ENCODE measurements at places on chromosomes 3 and 15.

- DNase-seq, result no peak
Observed at GRCh38 chr3:168654700-168655099, 559.0 kb upstream of the GOLIM4 start.

DNA sequence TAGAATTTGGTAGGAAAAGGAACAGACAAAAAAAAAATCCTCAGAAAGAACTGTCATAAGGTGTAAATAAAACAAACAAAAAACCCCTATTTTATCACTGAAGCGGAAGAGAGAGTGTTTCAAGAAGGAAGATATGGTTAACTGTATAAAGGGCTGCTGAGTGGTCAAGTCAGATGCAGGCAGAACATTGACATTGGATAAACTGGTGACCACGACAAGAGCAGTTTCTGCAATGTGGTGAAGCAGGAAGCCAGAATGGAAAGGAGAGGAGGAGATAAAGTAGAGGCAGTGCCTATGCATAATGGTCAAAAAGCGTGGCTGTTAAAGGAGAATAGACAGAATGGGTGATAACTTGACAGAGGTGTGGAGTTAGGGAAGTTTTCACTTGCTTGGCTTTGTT lies 75.3 kb downstream of the CYP19A1 start:
- no peak for DNase-seq

- DNase-seq, result no peak
Observed at GRCh38 chr15:89824607-89824867, 9.9 kb upstream of the ANPEP start.

DNA sequence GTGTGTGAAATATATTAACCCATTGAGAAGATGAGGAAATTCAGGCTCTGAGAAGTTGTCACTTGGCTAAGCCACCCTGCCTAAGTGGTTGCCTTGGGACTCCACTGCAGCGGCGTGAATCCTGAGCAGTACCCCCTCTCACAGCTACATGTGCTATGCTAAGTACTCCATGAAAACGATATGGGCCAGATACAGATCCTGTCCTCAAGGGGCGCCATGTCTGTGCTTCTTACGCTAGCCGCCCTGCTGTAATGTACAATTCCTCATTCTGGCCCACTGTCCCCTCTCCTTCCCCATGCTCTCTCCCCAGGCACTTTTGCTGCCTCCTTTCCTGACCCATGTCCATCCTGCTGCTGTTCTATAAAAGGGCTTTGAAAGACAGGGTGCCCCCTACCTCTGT lies 140.3 kb downstream of the FEZF2 start:
- DNase-seq, result no peak

- DNase-seq, result no peak
Observed at GRCh38 chr15:78389738-78390137, 48.3 kb upstream of the IREB2 start.

DNA sequence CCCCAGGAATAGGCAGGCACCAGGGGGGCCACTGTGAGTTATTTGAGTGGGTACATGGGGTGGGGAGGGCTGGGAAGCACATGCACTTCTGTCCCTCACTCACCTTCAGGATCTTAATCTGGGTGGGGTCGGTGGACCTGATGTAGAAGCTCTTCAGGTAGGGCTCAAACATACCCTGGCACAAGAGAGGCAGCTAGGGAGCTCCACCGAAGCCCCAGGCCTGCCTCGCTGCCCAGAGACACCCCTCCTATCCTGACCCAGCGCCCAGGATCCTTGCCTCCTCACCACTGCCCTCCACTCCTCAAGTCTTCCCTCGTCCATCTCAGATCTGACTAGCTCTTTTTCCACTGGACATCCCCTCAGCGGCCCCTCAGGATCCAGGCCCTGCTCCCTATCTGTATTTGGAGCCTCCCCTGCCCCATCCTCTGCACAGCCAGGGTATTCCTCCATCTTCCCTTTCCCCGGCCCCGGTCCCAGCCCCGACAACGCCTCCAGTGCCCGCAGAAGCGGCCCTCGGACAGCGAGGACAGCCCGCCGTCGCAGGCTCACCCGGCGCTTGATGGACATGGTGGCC lies 30.0 kb downstream of the AP3B2 start:
- DNase-seq, result no peak

DNA sequence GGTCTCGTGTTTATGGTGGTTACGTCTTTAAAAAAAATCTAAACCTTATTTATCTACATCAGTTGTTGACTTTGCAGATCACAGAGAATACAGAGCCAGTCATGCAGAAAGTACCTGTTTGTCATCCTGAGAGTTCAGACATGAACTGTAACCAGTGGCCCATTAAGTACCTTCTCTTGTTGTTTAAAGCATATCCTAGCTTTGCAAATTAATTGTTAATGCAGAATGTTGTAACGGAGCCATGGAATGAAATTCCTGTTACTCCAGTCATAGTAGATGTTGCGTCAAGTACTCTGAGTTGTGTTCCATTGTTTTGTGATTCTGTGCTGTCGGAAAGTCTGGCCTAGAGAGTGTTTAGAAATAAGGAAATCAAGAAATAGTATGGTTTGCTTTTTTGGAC lies 205.2 kb downstream of the RBMS3 start:
- no peak for DNase-seq

DNA sequence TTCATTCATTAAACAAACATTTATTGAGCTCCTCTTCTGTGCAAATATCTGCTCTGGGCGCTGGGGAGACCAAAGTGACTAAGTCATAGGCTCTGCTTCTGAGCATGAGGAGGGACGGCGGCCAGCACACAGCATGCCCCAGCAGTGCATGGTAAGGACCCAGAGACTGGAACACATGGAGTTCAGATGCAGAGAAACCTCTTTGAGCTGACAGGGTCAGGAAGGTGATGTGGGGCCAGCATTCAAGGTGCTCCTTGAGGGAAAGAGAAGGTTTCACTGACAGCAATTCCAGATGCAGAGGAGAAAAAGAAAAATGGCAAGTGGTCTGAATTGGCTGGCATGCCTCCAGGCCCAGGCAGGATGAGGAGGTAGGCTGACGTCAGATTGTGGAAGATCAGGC lies 234.5 kb downstream of the UACA start:
- no peak for DNase-seq

DNA sequence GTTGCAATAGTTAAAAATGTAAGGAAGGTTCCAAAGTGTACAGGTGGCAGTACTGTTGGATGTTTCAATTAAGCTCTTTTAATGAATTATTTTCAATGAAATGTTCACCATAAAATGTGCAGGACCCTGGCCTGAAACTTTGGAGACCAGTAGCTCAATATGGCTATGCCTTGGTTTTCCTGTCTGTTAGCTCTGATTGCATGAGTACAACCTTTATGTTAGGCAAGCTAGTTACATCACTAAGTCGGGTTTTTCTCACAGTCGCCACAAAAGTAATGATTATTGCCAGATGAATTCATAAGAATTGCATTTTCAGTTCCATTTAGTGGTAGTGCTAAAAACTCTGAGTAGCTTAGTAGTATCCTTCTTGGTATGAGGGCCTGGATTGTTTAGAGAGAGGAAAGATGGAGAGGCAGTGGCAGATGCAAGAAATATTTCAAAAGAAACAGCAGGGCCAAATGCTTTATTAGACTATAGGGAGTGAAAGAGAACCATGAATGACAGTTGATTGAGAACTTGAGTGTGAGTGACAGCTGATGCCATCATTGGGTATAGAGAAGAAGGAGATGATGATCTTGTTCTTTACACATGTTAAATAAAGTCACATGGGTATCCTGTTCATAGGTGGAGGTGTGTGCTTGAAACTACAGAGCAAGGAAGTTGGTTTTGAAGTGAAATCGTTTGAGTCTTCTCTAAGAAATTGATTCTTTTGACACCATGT lies 109.5 kb downstream of the AKAP13 start:
- DNase-seq, result no peak

GRCh38 chr3:131973731-131974130 lies 61.1 kb downstream of the CPNE4 start:
- DNase-seq, result no peak

- DNase-seq, result no peak
Observed at GRCh38 chr3:147645761-147646160, 236.6 kb downstream of the ZIC1 start.

DNA sequence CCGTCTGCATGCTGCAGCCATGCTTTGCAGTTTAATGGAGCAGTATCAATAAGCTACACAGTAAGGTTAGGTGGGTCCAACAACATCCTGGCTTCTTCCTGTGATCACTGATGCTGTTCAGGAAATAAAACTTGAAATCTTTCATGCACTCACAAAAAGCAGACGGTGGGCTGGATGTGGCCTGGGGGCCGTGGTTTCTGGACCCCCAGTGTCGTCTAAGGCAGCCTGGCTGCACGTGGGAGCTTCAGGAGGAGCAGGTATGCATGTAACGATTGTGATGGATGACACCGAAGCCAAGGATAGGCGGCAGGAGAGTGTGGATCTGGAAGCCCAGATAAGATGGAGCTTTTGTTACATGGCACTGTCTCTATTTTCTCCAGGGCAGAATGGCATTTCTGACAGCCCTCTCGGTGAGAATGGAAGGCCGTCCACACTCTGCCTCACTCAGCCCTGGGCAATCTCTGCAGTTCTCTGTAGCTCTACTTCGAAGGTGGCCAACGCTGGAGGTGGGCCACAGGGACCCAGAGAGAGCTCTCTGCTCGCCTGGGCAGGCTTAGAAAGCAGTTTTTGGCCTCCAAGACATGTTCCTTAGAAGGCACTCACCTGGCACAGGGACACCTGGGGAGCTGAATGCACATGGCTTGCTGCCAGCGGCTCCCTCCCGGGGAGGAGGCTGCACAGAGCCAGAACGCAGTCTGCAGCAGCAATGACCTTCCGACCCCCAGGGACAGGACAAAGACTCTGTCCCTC lies 46.4 kb upstream of the IQSEC1 start:
- no peak for DNase-seq
